ENCODE measurements at places on chromosomes 3 and 15. TPM values are rescaled to one million over a fixed set of nuclear protein-coding genes. Genes with fewer than 3 reads are reported as not detected.

The ATP13A5 gene
- total RNA-seq = not detected

The LINGO1 gene
- 1.6 TPM for total RNA-seq

The C15orf61 gene
- total RNA-seq = 9.5 TPM

The PLA2G4B gene
- 4.1 TPM for total RNA-seq

The FAM227B gene
- total RNA-seq = 15.5 TPM

The COL6A5 gene
- not detected for total RNA-seq

The MNS1 gene
- 1.6 TPM for total RNA-seq

The CADPS gene
- 10.7 TPM for total RNA-seq

The MKRN2OS gene
- total RNA-seq = not detected

The CD200 gene
- total RNA-seq = 0.95 TPM

The SLC9C1 gene
- total RNA-seq = 2.2 TPM

The IL17RE gene
- total RNA-seq = 0.51 TPM

GRCh38 chr3:64164349-64164748, 60.9 kb downstream of the PRICKLE2 start:
- H3K27ac ChIP-seq = no peak overlapping the region
- H3K36me3 ChIP-seq = peaks cover 10% of the 10 kb centered on the region
- no peak overlapping the region for H3K4me3 ChIP-seq
- no peak for DNase-seq
- H3K4me1 ChIP-seq = peaks cover 32% of the 10 kb centered on the region

DNA sequence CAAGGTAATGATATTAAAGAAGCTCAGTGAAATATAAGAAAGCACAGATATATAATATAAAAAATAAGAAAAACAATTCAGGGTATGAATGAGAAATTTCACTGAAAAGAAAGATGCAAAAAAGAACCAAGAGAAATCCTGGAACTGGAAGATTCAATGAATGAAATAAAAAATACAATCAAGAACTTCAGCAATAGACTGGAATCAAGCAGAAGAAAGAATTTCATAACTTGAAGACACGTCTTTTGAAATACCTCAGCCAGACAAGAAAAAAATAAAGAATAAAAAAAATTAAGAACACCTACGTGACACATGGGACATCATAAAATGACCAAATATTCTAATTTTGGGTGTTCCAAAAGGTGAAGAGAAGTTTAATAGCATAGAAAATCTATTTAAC, 104.6 kb upstream of the NEO1 start:
- no peak for DNase-seq
- H3K36me3 ChIP-seq = no peaks in the 10 kb centered on the region
- H3K27me3 ChIP-seq = peaks cover 11% of the 10 kb centered on the region
- no peak overlapping the region for H3K4me3 ChIP-seq

GRCh38 chr15:85356276-85356675, 24.1 kb upstream of the AKAP13 start:
- no peak for DNase-seq
- H3K4me3 ChIP-seq = no peak overlapping the region
- H3K27me3 ChIP-seq = no peaks in the 10 kb centered on the region
- H3K36me3 ChIP-seq = no peaks in the 10 kb centered on the region
- H3K4me1 ChIP-seq = peaks cover 41% of the 10 kb centered on the region

- peaks cover 32% of the 10 kb centered on the region for H3K27me3 ChIP-seq
- H3K36me3 ChIP-seq = no peaks in the 10 kb centered on the region
- no peak overlapping the region for H3K4me3 ChIP-seq
- H3K27ac ChIP-seq = no peak overlapping the region
- DNase-seq = no peak
Observed at GRCh38 chr3:15155840-15156360, 50.1 kb upstream of the CAPN7 start.

GRCh38 chr3:172991424-172991996, 149.5 kb downstream of the SPATA16 start:
- H3K27me3 ChIP-seq = no peaks in the 10 kb centered on the region
- no peak overlapping the region for H3K4me3 ChIP-seq
- no peaks in the 10 kb centered on the region for H3K36me3 ChIP-seq
- H3K4me1 ChIP-seq = no peaks in the 10 kb centered on the region
- no peak overlapping the region for H3K27ac ChIP-seq

GRCh38 chr3:183635431-183636220, at the start of gene KLHL24:
TSS of gene KLHL24 (plus strand) at chr3:183635623. CDS start at chr3:183650357, 14,734 bp downstream.
- H3K27me3 ChIP-seq = no peaks in the 10 kb centered on the region
- peak; percentile 95 for DNase-seq
- peak within 1 kb of the TSS; percentile 92 for H3K27ac ChIP-seq
- peak within 1 kb of the TSS; percentile 94 for H3K4me3 ChIP-seq

DNA sequence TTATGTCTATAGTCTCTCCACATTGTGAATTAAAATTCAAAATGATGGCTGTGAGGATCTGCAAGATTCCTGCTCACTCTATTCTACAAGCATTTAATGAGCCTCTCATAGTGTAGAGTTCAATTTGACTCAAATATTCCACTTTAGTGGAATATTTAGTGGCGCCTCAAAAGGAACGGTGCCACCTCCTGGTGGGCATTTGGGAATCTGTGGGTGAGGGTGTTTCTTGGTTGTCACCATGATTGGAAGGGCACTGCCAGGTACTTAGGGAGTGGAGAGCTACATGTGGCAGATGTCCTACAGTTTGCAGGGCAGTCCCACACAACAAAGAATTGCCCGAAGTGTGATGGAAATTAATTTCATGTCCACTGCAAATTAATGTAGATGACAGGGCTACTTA, 21.5 kb upstream of the KCNMB3 start:
- no peaks in the 10 kb centered on the region for H3K4me1 ChIP-seq
- no peak overlapping the region for H3K27ac ChIP-seq
- no peaks in the 10 kb centered on the region for H3K27me3 ChIP-seq
- no peak for DNase-seq
- no peak overlapping the region for H3K4me3 ChIP-seq

GRCh38 chr3:189339996-189340395, 168.2 kb downstream of the TPRG1 start:
- H3K36me3 ChIP-seq = no peaks in the 10 kb centered on the region
- no peak overlapping the region for H3K4me3 ChIP-seq
- no peaks in the 10 kb centered on the region for H3K4me1 ChIP-seq
- no peak overlapping the region for H3K27ac ChIP-seq
- no peaks in the 10 kb centered on the region for H3K27me3 ChIP-seq

DNA sequence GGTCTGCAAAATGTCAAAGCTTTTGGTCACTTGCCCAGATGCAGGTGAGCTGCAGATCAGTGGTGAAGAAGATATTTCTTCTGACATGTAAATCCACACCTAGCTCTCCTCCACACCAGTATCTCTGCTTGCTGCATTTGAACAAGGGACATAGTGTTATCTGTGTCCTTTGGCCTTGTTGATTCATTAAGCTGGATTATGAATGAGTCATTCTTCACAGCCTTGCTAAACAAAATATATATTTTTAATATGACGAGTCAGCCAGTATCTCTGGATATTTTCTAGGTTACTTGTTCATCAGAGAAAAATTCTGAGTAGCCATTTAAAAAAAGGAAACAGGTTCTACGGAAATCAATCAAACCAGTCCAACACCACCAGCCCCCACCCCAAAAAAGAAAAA, 190.6 kb upstream of the ADAMTS9 start:
- no peaks in the 10 kb centered on the region for H3K4me1 ChIP-seq
- no peak for DNase-seq
- no peaks in the 10 kb centered on the region for H3K36me3 ChIP-seq
- H3K27me3 ChIP-seq = no peaks in the 10 kb centered on the region
- H3K4me3 ChIP-seq = no peak overlapping the region
- H3K27ac ChIP-seq = no peak overlapping the region

- DNase-seq = no peak
- H3K4me3 ChIP-seq = no peak overlapping the region
- no peaks in the 10 kb centered on the region for H3K27me3 ChIP-seq
- no peak overlapping the region for H3K27ac ChIP-seq
- no peaks in the 10 kb centered on the region for H3K36me3 ChIP-seq
Observed at GRCh38 chr3:139088462-139089324, 44.0 kb upstream of the PRR23C start.

GRCh38 chr3:106299300-106300098, 430.7 kb upstream of the CBLB start:
- no peaks in the 10 kb centered on the region for H3K36me3 ChIP-seq
- H3K4me3 ChIP-seq = no peak overlapping the region
- no peak overlapping the region for H3K27ac ChIP-seq
- H3K4me1 ChIP-seq = no peaks in the 10 kb centered on the region
- H3K27me3 ChIP-seq = no peaks in the 10 kb centered on the region
- no peak for DNase-seq

DNA sequence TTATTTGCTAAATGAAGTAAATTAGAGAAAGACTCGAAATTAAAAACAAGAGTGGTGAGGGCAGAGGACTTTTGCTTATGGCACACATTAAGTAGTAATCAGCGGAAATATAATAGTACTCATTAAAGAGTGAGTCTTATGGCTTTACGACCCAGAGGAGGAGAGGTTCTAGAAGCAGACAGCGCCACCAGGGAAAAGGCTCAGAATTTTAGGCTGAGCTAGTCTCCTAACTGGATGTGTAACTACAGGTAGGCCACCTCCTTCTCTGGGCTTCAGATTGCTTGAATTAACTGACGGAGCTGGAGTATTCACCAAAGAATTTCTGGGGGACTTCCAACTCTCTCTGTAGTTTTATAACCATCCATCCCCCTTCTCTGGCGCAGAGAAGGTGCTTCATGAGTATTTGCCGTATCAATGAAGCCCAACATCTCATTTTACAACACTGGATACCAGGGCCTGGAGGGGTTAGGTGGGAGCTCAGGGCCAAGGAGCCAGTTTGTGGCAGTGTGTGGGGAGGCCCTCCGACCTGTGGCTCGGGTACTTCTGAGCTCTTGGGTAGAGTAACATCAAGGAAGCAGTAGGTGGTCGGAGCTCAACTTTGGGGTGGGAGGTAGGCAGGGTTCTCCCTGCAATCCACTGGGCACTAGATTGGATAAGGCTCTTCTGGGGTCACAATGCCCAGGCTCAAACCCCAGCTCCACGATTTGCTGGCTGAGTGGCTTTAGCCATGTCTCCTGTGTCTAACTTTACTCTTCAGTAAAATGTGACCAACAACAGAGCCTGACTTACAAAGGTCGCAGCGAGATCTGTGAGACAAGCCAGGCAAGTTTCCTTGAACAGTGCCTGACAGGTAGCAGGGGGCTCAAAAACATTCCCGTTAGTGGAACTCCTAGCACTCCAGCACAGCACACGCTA, 1.1 kb downstream of the CHCHD4 start:
- no peak for DNase-seq
- peaks cover 47% of the 10 kb centered on the region for H3K4me1 ChIP-seq
- peaks cover 27% of the 10 kb centered on the region for H3K36me3 ChIP-seq
- H3K27ac ChIP-seq = peak overlapping the region; percentile 90
- peak overlapping the region; percentile 86 for H3K4me3 ChIP-seq

DNA sequence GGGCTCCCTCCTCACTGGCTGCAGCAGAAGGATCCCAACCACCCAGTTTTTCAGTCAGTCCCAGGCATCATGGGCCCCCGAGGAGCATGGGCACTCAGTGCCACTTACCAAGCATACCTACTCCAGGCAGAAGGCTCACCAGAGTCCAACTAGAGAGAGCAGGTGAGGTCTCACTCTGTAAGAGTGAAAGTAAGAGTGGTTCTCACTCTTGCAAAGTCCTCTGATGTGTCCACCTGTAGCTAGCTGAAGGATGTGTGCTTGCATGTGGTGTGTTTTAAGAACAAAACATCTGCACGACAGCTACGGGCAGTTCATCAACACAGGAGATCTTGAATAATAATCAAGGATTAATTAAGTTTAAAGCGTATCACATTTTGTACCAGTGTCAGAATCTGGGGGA, 49.7 kb downstream of the CCK start:
- H3K4me1 ChIP-seq = peaks cover 9% of the 10 kb centered on the region
- no peak overlapping the region for H3K27ac ChIP-seq
- DNase-seq = no peak
- peaks cover 85% of the 10 kb centered on the region for H3K36me3 ChIP-seq

DNA sequence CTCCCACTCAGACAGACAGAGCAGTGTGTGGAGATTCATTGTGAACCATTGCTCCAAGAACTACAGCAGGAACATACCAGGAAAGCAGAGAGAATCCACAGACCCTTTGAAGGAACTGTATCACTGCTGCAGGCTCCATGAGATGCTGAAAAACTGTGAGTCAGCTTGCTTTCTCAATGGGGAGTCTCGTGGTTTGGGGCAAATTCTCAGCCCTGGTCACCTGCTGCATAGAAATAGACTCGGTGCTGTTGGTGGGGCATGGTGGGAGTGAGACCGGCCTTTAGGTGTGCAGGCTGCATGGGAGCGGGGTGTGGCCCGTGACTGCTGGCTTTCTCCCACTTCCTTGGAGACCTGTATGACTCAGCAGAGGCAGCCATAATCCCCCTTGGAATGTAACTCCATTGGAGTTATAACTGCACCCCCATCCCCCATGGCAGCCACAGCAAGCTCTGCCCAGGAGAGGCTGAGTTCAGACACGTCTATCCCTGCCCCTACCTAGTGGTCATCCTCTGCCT, 35.6 kb downstream of the ALCAM start:
- H3K27me3 ChIP-seq = no peaks in the 10 kb centered on the region
- no peak overlapping the region for H3K4me3 ChIP-seq
- H3K36me3 ChIP-seq = no peaks in the 10 kb centered on the region

GRCh38 chr3:41290736-41291135, 91.4 kb downstream of the CTNNB1 start:
- no peak overlapping the region for H3K27ac ChIP-seq
- no peaks in the 10 kb centered on the region for H3K27me3 ChIP-seq
- no peaks in the 10 kb centered on the region for H3K4me1 ChIP-seq

- DNase-seq = no peak
- H3K4me1 ChIP-seq = no peaks in the 10 kb centered on the region
- no peak overlapping the region for H3K27ac ChIP-seq
- H3K36me3 ChIP-seq = no peaks in the 10 kb centered on the region
- no peaks in the 10 kb centered on the region for H3K27me3 ChIP-seq
- no peak overlapping the region for H3K4me3 ChIP-seq
Observed at GRCh38 chr3:179082416-179082815, 10.8 kb upstream of the ZMAT3 start.

DNA sequence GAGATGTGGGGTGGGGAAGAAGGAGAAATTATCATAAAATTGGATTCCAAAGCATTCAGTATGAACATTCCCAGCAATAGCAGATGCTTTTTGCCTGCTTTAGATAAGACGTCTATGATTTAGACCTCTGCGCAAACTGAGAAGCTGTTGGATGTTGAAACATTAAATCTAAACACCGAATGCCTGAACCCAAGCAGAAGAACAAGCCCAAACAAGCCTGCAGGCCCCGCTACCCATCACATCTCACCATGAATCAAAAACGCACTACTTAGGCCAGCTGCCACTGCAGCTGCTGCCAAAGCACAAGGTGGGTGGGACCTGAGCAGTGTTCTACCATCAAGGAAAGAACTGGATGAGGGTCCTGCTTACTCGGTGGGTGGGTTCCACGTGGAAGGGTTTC, 24.4 kb upstream of the THBS1 start:
- H3K4me3 ChIP-seq = no peak overlapping the region
- no peak for DNase-seq
- H3K27ac ChIP-seq = no peak overlapping the region
- no peaks in the 10 kb centered on the region for H3K36me3 ChIP-seq

DNA sequence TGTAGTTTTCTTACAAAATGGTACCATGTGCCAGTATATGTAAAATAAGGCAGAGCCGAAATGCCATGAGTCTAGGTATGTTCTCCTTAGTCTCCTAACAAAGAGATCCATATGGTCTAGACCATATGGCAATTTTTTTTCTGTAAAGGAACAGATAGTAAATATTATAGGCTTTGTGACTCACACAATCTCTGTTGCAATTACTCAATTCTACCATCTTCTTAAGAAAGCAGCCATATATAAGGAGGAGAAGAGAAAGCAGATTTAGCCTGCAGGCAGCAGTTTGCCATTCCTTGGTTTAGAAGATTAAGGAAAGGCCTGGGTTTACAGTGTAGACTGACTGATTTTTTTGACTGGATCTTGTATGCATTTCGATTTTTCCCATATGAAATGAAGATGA, 16.3 kb upstream of the BBX start:
- no peak overlapping the region for H3K27ac ChIP-seq
- peaks cover 3% of the 10 kb centered on the region for H3K27me3 ChIP-seq
- no peak for DNase-seq
- no peaks in the 10 kb centered on the region for H3K36me3 ChIP-seq
- no peaks in the 10 kb centered on the region for H3K4me1 ChIP-seq
